Activated CD4-positive, alpha-beta T cell treated with anti-CD3 and anti-CD28 coated beads, Interleukin-2, Interleukin-6, amounts not matched to agents 100 ng/mL and 50 ng/mL, durations not matched to agents 16 hours and 8 hours (primary cell): ENCODE measurements at places on chromosomes 12 and 14.

DNA sequence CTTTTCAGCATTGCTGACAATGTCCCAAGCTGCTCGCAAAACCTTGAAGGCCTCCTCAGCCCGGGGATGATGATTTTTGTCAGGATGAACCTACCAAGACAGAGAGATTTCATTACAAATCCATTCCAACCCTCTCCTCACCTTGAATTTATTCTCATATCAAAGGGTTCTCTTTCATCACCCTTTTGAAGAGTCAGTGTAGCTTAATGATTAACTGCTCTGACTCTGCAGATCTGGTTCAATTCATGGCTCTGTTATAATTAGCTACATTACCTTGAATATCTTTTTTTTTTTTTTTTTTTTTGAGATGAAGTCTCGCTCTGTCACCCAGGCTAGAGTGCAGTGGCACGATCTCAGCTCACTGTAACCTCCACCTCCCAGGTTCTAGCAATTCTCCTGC, 5.6 kb downstream of the ORMDL2 start:
- no peak for DNase-seq

DNA sequence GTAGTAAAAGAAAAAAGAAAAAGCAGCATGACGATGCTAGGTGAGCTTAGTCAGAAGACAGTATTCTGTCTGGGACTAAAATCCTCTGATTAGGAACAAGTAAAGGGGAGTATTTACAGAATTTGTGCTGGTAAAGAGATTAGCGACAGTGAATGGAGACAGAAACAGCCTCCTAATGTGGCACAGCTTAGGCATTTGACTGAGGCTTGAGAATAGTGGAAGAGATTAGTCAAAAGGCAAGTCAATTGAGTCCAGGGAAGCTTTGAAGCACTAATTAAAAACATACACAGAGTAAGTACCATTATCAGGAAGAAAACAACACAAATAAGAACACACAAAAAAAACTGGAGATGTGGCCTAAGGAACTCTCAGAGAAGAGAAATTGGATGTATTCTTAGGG, 131.9 kb upstream of the CLEC14A start:
- no peak for DNase-seq

- DNase-seq: no peak
Measured at GRCh38 chr14:93464271-93464670, 33.5 kb downstream of the UNC79 start.

- DNase-seq: no peak
Measured at GRCh38 chr14:102325791-102326345, 6.3 kb downstream of the ZNF839 start.
